NCI-H1092 (cell line): ENCODE measurements at places on chromosomes 3 and 15.
A peak's percentile ranks its signal among the peaks of the same experiment; 100 is the strongest.

DNA sequence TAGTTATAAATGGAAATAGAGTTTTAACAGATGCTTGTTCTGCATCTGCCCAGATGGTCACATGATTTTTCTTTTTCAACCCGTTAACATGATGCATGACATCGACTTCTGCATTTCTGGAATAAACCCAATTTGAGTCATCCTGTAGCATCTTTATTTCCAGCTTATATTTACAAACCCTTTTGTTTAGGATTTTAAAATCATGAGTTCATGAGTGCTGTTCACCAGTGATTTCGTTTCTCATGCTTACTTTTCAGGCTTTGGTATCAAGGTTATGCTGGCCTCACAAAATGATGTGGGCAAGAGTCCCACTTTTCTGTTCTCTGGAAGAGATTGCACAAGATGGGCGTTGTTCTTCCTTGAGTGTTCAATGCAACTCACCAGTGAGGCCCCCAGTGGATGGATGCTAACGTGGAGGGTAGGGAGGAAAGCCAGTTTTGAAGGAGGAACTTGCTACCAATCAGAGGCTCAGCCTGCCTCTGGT is 5.2 kb downstream of the HRH1 start:
- DNase-seq, result no peak

DNA sequence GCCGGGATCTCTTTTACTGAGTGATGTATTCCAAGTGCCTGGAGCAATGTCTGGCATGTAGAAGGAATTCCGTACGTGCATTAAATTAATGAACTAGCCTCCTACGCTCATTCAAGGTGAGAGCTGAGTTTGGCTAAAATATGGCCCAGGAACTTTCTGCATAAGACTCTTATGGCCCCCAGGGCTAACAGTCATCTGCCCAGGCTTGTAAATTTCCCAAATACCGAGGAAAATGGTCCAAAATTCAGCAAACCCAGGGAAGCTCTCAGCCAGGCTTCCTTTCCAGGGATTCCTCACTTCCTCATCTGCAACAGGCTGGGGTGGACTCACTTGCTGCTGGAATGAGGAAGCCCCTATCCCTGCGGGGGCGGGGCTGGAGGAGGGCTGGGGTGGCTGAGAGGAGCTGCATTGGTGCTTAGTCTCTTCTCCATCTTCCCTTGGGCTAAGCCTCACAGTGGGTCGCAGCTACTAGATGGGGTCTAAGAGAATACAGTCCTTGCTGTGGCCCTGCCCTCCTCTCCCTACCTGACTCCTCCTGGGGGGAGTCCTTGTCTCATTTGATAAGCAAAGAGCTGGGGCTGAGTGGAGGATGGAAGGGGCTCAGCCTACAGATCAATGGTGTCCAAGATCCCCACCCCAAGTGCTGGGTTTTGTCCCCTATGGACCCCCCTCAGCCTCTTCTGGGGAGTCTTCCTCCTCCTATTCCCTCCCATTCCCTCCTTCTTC is 28.5 kb upstream of the APOD start:
- no peak for DNase-seq

GRCh38 chr3:150054635-150055034 is 83.9 kb upstream of the PFN2 start:
- no peak for DNase-seq

GRCh38 chr3:17806876-17807275 is 64.4 kb upstream of the TBC1D5 start:
- no peak for DNase-seq

DNA sequence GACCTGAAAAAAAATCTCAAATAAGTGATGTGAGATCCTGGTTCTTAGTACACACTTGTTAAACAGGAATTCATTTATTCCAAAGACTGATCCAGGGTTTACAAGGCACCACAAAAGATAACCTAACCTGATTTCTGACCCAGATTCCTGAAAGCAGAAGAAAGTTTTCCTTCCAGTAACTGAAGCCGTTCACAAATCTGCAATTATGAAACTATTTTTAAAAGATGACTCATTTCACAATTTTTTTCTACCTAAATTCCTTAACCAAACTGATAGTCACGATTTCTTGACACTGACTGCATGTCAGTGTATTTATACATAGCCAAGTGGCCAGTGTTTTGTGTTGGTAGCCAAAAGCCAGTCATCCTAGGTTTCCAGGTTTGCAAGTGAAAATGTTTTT is 17.1 kb downstream of the SLC9A9 start:
- no peak for DNase-seq

- peak; percentile 21 for DNase-seq
Observed at GRCh38 chr3:156675830-156676767, 1.7 kb downstream of the TIPARP start.

GRCh38 chr3:130950641-130951040 is 56.8 kb downstream of the ATP2C1 start:
- no peak for DNase-seq

DNA sequence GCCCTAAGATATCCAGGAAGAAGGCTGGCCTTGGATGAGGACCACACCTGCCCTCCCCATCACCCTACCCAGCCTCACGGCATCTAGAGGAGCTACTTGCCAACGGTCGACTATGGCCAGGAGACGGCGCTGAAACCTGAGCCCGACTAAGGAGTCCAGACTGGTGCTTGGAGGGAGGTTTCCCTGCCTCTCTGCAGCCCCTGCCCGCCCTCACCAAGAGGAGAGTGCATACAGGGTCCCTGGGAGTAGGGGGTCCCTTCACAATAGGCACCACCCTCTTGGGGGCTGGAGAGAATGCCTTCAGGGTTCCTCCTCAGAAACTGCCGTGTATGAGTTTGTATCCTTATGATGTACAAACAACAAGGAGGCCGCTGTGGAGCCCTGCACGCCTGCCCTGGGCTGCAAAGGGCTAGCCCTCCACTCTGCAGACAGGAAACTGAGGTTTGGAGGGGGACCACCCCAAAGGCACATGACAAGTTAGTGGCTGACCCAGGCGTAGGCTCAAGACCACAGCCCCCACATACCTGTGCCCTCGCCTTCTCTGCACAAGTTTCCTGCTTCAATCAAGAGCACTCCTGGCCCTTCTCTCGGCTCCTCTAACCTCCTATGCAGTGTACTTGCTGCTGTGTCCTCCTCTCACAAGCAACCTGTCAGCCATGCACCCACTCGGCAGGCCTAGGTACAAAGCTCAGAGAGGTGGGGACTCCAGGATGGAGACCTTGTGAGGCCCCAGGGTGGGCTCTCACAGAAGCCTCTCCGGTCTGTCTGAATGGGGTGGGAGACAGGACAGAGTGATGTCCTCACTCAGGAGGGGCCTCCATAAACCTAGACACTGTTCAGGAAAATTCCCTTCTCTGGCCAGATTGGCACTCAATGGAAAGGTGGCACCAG is 7.4 kb downstream of the KLF15 start:
- DNase-seq, result no peak

- DNase-seq, result no peak
Observed at GRCh38 chr3:181333394-181333793, 343.9 kb upstream of the DNAJC19 start.

DNA sequence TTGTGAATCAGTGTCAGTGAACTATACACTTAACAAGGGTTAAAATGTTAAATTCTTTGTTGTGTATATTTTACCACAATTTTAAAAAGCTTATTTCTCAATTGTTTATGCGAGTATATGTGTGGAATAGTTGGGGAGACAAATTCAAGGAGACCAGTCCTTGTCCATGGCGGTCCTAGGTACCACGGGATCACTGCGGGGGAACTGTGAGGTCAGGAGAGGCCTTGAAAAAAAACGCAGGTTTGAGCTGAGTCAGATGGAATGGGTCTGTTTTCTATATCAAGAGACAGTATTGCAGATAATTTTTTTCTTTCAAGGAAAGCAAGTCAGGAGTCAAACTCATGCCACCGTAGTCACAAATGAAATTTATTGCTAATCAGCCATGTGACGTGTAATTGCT is 18.5 kb downstream of the IGF1R start:
- no peak for DNase-seq

- no peak for DNase-seq
Observed at GRCh38 chr15:100276506-100276905, 65.3 kb downstream of the ADAMTS17 start.

DNA sequence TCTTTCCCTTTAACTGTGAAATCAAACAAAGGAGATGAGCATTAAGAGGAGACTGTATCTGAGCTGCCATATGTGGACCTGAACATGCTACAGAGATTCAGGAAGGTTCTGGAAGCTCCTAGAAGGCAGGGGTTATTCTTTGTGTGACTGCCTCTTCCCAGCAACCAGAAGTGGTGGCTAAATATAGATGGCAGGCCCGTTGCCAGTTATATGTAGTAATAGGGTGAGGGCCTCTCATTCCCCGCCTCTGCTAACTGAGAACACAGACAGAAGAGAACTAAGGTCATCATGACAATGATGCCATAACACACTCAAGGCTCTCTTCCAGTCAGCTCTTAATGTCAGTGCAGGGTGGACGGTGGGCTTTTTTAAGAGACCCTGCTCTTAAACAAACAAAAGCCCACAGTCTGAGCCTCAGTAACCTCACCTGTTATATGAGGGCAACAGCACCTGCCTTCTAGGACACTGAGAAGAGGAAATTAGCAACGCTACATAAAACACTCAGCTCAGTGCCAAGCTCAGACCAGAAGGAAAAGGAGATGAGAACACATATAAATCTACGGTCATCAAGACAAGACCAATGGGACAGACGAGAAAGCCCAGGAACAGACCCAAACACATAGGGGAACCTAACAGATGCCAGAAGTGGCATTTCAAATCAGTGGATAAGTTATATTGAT is 22.3 kb downstream of the CFAP92 start:
- DNase-seq, result peak; percentile 77

DNA sequence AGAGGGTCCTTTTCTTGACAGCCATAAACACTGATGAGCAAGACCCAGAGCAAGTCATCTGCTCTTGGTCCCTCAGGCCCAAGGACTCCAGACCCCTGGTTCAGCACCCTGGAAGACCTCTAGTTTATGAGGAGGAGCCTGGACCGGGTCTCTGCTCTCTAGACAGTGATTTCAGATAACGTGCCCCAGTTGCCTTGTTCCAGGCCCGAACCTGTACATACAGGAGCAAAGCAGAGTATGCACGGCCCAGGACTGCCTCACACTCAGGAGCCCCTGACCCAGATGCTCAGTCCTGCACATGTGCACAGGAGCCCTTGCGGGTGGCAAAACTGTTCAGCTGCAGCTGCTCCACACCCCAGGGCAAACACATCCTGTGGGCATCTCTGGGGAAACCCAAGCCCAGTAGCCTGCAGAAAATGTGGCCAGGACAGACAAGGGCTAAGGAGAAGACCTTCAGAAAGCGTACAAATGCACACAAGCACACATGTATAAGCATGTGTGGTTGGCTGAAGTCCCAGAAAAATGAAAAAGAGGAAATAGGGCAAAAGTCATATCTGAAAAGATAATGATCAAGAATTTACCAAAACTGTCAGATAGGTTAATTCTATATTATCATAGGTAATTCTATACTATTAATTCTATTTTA is 59.9 kb upstream of the CORO2B start:
- no peak for DNase-seq

DNA sequence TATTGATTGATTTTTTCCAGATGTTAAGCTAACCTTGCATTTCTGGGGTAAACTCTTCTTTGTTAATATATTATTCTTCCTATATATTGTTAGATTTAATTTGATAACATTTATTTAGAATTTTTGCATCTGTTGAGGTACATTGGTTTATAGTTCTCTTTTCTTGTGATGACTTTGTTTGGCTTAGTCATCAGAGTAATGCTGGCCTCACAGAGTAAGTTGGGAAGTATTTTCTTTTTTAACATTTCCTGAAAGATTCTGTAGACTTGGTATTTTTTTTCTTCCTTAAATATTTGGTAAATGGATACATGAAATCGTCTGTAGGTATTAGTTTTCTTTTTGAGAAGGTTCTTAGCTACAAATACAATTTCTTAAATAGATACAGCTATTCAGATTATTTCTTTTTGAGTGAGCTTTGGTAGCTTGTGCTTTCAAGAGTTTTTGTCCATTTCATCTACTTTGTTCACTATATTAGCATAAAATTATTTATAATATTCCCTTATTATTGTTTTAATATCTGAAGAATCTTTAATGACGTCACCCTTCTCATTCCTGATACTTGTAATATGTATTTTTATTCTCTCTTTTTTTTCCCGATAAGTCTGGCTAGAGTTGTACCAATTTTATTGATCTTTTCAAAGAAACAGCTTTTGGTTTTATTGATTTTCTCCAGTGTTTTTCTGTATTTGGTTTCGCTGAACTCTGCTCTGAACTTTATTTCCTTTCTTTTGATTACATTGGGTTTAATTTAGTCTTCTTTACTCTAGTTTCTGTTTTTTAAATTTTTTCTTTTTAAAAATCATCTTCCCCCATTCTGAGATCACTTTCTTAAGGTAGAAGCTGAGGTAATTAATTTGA is 6.5 kb upstream of the HPS3 start:
- no peak for DNase-seq

DNA sequence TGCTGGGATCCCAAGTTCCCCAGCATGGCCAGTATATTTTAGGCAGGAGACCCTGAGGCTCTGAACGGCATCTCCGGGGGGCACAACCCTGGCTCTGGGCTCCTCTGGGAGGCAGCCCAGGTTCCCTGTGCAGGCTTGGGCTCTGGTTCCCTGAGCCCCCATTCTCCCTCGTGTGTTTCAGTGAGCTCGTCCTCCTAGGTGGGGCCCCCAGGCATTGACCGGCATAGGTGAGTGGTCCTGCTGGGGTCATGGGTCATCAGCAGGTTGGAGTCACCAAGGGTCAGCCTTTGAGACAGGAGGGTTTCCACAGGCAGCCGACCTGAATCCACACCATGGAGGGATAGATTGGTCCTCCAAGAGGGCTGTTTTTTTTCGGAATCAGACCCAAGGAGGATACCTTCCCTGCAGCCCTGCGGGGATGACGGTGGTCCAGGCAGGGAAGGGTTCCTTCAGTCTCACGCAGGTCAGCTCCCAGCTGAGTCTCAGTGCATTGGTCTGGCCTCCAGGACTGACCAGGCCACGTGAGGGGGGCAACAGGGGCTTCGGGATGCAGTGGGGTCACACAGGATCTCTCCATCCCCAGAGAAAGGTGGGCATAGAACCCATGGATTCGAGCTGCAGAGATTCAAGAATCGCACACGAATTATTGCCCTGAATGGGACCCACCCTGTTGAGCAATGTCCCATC is 226.0 kb downstream of the SNRPN start:
- no peak for DNase-seq

DNA sequence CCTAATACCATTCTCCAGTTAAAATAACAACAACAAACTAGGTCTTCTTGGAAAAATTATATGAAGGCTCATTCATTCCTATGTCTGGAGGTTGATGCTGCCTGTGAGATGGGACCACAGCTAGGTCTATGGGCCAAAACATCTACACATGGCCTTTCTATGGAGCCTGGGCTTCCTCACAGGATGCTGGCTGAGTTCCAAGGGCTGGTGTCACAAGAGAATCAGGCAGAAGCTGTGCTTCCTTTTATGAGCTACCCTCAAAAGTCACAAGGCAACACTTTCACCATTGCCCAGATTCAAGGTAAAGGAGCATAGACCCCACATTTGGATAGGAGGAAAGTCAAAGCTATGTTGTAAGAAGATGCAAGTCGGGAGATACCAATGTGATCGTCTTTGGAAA is 4.6 kb upstream of the RTP2 start:
- DNase-seq, result no peak
